ENCODE measurements at places on chromosomes 3 and 15.

DNA sequence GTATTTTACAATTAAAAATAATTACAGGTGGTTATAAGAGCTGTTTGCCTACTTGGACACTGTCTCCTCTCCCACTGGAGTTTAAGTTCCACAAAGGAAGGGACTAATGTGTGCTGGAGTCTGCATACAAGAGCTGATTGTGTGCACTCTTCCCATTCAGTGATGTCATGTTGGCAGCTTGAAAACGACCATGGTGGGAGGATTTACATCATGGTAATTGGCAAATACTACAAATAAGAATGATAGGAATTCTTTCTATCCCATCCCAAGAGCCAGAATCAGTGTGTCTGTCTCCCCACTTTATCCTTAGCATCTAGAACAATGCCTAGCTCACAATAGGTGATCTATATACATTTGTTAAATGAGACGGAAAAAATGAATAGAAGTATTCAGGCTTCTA lies 14.1 kb downstream of the ITGA11 start:
- no peaks in the 10 kb centered on the region for H3K36me3 ChIP-seq
- no peak overlapping the region for H3K4me3 ChIP-seq
- H3K27ac ChIP-seq = no peak overlapping the region
- DNase-seq = no peak

GRCh38 chr15:94231723-94232468 lies 535 bp downstream of the MCTP2 start:
- DNase-seq = no peak
- no peaks in the 10 kb centered on the region for H3K36me3 ChIP-seq
- H3K27ac ChIP-seq = peak overlapping the region; percentile 74
- peaks cover 15% of the 10 kb centered on the region for H3K4me1 ChIP-seq
- H3K4me3 ChIP-seq = peak overlapping the region; percentile 57

GRCh38 chr3:8738639-8739038 lies 5.0 kb downstream of the CAV3 start:
- H3K27ac ChIP-seq = no peak overlapping the region
- no peak for DNase-seq
- H3K36me3 ChIP-seq = no peaks in the 10 kb centered on the region
- no peaks in the 10 kb centered on the region for H3K4me1 ChIP-seq
- H3K4me3 ChIP-seq = no peak overlapping the region

DNA sequence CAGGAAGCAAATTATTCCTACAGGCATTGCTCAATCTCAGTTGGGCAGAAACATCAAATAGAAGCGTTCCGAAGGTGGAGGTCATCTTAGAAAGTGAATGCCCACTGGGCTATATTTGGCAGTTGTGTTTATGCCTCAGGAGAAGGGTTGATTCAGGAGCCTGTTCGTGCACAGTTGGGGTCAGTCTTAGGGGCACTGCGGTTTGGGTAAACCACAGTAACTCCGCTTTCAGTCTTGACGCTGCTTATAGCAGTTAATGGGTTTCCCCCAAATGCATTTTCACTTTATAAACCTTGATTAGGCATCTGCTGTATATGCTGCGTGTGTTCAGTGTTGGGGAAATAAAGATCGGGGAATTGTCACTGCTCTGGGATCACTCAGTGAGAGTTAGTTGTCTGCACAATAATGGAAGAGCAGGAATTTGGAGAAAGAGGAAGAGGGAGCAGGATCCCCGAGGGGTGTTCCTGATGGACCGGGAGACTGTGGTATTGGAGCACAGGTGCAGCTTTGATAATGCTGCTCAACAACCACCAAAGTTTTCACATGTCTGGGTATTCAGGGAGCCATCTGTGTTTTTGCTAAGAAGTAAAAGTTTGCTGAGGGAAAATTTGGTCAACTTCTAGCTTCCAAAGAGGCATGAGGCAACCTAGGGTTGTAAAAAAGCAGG lies 124.3 kb upstream of the EIF1B start:
- no peaks in the 10 kb centered on the region for H3K4me1 ChIP-seq
- H3K27me3 ChIP-seq = no peaks in the 10 kb centered on the region
- H3K27ac ChIP-seq = no peak overlapping the region

DNA sequence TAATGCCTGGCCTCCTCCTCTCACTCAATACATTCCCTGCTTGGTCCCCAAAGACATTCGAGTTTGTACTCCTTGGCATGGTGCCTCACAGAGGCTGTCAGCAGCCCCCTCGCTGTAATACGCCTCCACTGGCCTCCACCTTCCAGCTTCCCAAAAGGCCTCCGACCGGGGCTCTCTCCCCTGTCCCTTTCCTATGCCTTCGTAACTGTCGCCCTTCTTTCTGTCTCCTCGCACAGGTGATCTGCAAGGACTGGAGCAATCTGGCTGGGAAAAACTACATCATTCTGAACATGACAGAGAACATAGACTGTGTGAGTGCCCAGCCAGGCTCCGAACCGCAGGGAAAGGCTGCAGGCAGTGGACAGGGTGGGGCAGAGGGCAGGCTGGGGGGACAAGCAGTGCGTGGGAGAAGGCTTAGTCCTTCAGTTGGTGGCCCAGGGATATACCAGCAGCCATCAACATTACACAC lies 10.7 kb upstream of the ABTB1 start:
- H3K4me3 ChIP-seq = no peak overlapping the region
- H3K4me1 ChIP-seq = no peaks in the 10 kb centered on the region
- H3K27me3 ChIP-seq = no peaks in the 10 kb centered on the region
- no peak for DNase-seq
- H3K36me3 ChIP-seq = no peaks in the 10 kb centered on the region

GRCh38 chr3:159764490-159765029 lies 224.1 kb upstream of the IL12A start:
- H3K36me3 ChIP-seq = no peaks in the 10 kb centered on the region
- peaks cover 12% of the 10 kb centered on the region for H3K27me3 ChIP-seq
- no peaks in the 10 kb centered on the region for H3K4me1 ChIP-seq
- no peak for DNase-seq
- H3K4me3 ChIP-seq = peak overlapping the region; percentile 8

Measured in effector memory CD4-positive, alpha-beta T cell (primary cell).